Fibroblast of gingiva (primary cell): ENCODE measurements at places on chromosomes 16 and 17.

- no peak for DNase-seq
Observed at GRCh38 chr17:50192144-50192617, 9.2 kb downstream of the COL1A1 start.

DNA sequence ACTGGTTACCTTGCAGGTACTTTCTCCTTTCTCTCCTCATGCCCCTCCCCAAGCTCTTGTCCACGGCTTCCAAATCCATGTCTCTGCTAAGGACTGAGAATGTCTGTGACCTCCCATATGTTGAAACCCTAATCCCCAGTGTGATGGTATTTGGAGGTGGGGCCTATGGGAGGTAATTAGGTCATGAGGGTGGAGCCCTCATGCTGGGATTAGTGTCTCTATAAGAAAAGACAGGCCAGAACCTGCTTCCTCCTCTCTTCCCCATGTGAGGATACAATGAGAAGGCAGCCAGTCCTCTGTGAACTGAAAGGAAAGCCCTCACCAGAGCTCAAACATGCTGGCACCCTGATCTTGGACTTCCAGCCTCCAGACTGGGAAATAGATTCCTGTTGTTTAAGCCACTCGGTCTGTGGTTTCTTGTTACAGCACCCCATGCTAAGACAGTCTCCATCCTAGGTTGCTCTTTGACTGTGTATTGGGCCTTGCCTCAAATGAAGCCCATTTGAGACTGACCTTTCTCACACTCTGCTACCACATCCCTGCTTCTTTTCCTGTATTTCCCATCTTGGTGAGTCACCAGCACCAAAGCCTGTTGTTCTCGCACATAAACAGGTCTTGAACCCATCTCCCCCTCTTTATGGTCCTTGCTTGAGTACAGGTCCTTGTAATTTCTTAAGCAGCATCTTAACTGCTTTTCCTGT lies 135.0 kb downstream of the CDK5R1 start:
- DNase-seq: no peak

- no peak for DNase-seq
Observed at GRCh38 chr17:44465276-44465675, 37.9 kb downstream of the GPATCH8 start.

- peak; percentile 75 for DNase-seq
Observed at GRCh38 chr17:64418506-64419339, 28.1 kb upstream of the PECAM1 start.

DNA sequence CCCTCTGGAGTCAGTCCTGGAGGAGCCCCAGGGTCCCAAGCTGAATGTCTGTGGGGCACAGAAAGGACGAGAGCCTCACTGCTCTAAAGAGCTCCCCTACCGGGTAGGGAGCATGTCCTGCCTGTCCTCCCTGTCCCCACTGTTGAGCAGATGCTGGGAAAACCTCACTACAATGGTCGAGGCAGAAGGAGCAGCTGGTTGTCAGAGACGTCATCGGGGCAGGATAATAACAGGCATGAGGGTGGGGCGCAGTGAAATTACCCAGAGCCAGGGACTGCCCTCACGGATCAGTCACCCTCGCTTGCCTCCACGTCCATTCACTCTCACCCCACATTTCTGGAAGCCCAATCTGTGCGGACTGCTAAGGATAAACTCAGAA lies 538 bp downstream of the TM4SF5 start:
- DNase-seq: no peak

- no peak for DNase-seq
Observed at GRCh38 chr17:75321506-75321905, 32.3 kb upstream of the SLC25A19 start.

GRCh38 chr17:81854974-81855774 lies 5.2 kb downstream of the P4HB start:
- no peak for DNase-seq
